ENCODE measurements at places on chromosomes 1 and 21. TPM values are rescaled to one million over a fixed set of nuclear protein-coding genes. Genes with fewer than 3 reads are reported as not detected.

MAST2 gene
- 30.1 TPM for total RNA-seq

PSMA5 gene
- total RNA-seq: 86.4 TPM

DDR2 gene
- total RNA-seq: 65.0 TPM

IRF6 gene
- 20.8 TPM for total RNA-seq

TIAM1 gene
- total RNA-seq: 0.14 TPM

RBM11 gene
- not detected for total RNA-seq

S100A8 gene
- total RNA-seq: not detected

GBP6 gene
- total RNA-seq: not detected

RXRG gene
- not detected for total RNA-seq

FAAP20 gene
- 16.6 TPM for total RNA-seq

TEX38 gene
- total RNA-seq: not detected

ITLN1 gene
- not detected for total RNA-seq

ERO1B gene
- total RNA-seq: 5.3 TPM

GNG4 gene
- total RNA-seq: not detected

SORT1 gene
- 12.9 TPM for total RNA-seq

IL20 gene
- not detected for total RNA-seq

LAMTOR5 gene
- total RNA-seq: 88.4 TPM

PM20D1 gene
- not detected for total RNA-seq

MSH4 gene
- total RNA-seq: 0.27 TPM

GART gene
- total RNA-seq: 176 TPM

TUT4 gene
- 47.1 TPM for total RNA-seq

PRELP gene
- 0.07 TPM for total RNA-seq

LRRN2 gene
- not detected for total RNA-seq

OTUD3 gene
- total RNA-seq: 8.9 TPM

KCNH1 gene
- under 0.01 TPM for total RNA-seq

TPR gene
- 140 TPM for total RNA-seq

AKIRIN1 gene
- 45.8 TPM for total RNA-seq

RNF223 gene
- not detected for total RNA-seq

DYNLT4 gene
- 0.22 TPM for total RNA-seq

RSPO1 gene
- total RNA-seq: not detected

CHRM3 gene
- 2.6 TPM for total RNA-seq

MTARC1 gene
- 3.4 TPM for total RNA-seq

RGS18 gene
- not detected for total RNA-seq

KCNA10 gene
- total RNA-seq: not detected

OR10Z1 gene
- not detected for total RNA-seq

SPRR1B gene
- total RNA-seq: not detected

MARK1 gene
- total RNA-seq: 2.8 TPM

LCE1A gene
- not detected for total RNA-seq

SLC1A7 gene
- not detected for total RNA-seq

OPN3 gene
- 15.6 TPM for total RNA-seq

MYOC gene
- total RNA-seq: not detected

ZBTB8B gene
- under 0.01 TPM for total RNA-seq

TIE1 gene
- total RNA-seq: 472 TPM

LENEP gene
- 0.40 TPM for total RNA-seq

S100A12 gene
- not detected for total RNA-seq

WNT3A gene
- not detected for total RNA-seq

STYXL2 gene
- total RNA-seq: not detected

ACTL8 gene
- not detected for total RNA-seq

PGBD5 gene
- under 0.01 TPM for total RNA-seq

CFAP107 gene
- total RNA-seq: not detected

LCE2A gene
- total RNA-seq: not detected

CFHR2 gene
- not detected for total RNA-seq

ERICH3 gene
- total RNA-seq: not detected

CAMK1G gene
- total RNA-seq: not detected

SELE gene
- total RNA-seq: 2.7 TPM

ANXA9 gene
- total RNA-seq: not detected

CLCA1 gene
- total RNA-seq: not detected

C1orf115 gene
- total RNA-seq: 23.3 TPM

Data from thoracic aorta endothelial cell (primary cell).